ENCODE measurements at places on chromosomes 11 and 22. TPM values are rescaled to one million over a fixed set of nuclear protein-coding genes. Genes with fewer than 3 reads are reported as not detected.

GTSE1 gene
- total RNA-seq: 20.2 TPM

KDELR3 gene
- total RNA-seq: 98.7 TPM

TRPT1 gene
- 46.2 TPM for total RNA-seq

NXPE4 gene
- not detected for total RNA-seq

TRIM21 gene
- total RNA-seq: 11.0 TPM

SSTR3 gene
- not detected for total RNA-seq

ROM1 gene
- total RNA-seq: 1.9 TPM

TEAD1 gene
- 52.3 TPM for total RNA-seq

NAGA gene
- 40.7 TPM for total RNA-seq

Data from bronchus fibroblast of lung (primary cell).